ENCODE measurements at places on chromosomes 12 and 14.

DNA sequence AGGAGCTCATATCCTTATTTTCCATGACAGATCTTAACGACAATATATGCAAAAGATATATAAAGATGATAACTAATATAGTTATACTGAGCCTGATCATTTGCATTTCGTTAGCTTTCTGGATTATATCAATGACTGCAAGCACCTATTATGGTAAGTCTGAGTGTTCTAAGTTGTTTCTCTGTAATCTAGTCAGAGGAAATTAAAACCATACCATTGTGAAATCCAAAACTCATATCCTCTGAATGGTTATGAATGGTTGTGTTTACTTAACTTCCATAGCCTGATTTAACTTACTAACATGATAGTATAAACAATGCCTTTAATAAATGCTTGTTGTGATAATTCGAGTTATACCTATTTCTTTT, 760 bp downstream of the TMEM19 start:
- no peaks in the 10 kb centered on the region for H3K27me3 ChIP-seq
- H3K27ac ChIP-seq: peak overlapping the region; percentile 85
- no peaks in the 10 kb centered on the region for H3K36me3 ChIP-seq
- peak overlapping the region; percentile 82 for H3K4me3 ChIP-seq

DNA sequence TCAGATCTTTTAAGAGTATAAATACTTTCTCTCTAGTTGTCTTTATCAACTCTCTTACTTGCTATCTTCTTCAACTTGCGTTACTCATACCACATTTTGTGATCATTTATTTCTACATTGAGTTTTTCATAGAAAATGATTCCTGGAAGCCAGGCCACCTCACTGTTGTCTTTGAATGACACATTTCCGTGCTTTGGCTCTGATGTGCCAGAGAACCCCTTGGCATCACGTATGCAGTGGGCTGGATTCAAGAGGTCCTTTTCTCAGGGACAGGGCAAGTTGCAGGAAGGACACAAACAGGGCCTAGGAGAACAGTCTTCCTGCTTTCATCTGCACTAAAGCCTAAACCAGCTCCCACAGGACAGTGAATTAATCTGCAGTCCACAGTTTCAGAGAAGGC, 70.3 kb upstream of the PYGL start:
- no peaks in the 10 kb centered on the region for H3K36me3 ChIP-seq
- H3K4me3 ChIP-seq: no peak overlapping the region
- H3K4me1 ChIP-seq: no peaks in the 10 kb centered on the region
- no peaks in the 10 kb centered on the region for H3K27me3 ChIP-seq
- no peak for DNase-seq

DNA sequence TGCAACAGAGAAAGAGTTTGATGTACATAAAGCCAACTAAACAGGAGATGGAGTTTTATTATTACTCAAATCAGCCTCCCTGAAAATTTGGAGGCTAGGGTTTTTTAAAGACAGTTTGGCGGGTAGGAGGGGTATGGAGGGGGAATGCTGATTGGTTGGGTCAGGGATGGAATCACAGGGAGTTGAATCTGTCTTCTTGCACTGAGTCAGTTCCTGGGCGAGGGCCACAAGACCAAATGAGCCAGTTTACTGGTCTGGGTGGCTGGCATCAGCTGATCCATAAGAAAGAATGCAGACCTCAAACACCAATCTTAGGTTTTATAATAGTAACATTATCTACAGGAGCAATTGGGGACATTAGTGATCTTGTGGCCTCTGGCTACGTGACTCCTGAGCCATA, 64.9 kb downstream of the RIN3 start:
- DNase-seq: no peak
- no peaks in the 10 kb centered on the region for H3K4me1 ChIP-seq
- no peak overlapping the region for H3K4me3 ChIP-seq
- H3K27ac ChIP-seq: no peak overlapping the region
- H3K36me3 ChIP-seq: peaks cover 10% of the 10 kb centered on the region

- H3K27ac ChIP-seq: no peak overlapping the region
- no peaks in the 10 kb centered on the region for H3K27me3 ChIP-seq
- no peaks in the 10 kb centered on the region for H3K36me3 ChIP-seq
Observed at GRCh38 chr14:99733211-99733539, 49.1 kb downstream of the CYP46A1 start.

DNA sequence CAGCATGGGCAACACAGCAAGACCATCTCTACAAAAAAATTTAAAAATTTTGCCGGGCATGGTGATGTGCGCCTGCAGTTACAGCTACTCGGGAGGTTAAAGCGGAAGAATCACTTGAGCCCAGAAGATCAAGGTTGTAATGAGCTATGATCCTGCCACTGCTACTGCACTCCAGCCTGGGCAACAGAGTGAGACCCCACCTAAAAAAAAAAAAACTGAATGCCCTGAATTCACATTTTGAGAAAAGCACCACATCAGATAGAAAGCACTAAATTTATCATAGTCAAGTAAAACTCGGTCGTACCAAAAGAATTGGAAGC, 24.1 kb upstream of the AP4S1 start:
- DNase-seq: no peak
- no peaks in the 10 kb centered on the region for H3K36me3 ChIP-seq
- no peak overlapping the region for H3K4me3 ChIP-seq
- no peaks in the 10 kb centered on the region for H3K4me1 ChIP-seq
